ENCODE measurements at places on chromosomes 7 and 10.
A peak's percentile ranks its signal among the peaks of the same experiment; 100 is the strongest.

GRCh38 chr7:19110026-19110730 is 7.3 kb downstream of the TWIST1 start:
- DNase-seq: no peak

DNA sequence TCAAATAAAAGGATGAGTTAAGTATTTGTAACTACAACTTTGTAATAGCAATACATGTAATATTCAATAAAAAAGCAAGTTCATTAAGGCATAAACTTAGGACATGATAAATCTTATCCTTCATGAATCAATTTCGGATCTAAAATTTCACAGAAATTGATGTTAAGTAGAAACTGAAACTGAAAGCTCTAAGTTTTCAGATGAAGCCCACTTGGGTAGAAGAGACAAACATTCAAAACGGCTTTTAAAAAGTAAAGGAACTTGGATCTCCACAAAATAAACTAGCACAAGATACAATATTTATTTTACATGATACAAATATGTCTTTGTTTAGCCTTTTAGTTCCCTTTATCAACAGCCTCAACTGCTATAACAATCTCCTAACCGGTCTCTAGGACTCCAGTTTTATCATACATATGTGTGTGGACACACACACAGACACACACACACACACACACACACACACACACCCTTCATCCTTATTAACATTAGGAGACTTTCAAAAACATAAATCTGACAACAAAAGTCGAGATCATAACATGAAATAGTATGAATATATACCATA is 83.7 kb downstream of the USP6NL start:
- DNase-seq: no peak

- DNase-seq: no peak
Measured at GRCh38 chr7:107049971-107050532, 5.5 kb downstream of the PRKAR2B start.

- no peak for DNase-seq
Measured at GRCh38 chr7:148436571-148436970, 154.0 kb upstream of the C7orf33 start.

DNA sequence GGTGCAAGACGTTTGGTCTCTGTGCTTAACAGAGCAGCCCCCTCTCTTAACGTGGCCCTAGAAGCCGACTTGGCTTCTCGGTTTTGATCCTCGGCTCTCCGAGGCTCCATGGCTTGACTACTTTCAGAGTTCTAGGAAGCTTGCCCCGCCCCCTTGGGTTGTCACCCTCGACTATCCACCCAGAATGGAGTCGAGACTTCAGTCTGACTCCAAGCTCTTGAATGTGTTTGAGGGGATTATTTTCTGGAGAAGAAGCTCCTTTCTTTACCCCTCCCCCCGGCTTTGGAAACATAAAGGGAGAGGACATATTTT is 448 bp downstream of the SEC24C start:
- DNase-seq: no peak

DNA sequence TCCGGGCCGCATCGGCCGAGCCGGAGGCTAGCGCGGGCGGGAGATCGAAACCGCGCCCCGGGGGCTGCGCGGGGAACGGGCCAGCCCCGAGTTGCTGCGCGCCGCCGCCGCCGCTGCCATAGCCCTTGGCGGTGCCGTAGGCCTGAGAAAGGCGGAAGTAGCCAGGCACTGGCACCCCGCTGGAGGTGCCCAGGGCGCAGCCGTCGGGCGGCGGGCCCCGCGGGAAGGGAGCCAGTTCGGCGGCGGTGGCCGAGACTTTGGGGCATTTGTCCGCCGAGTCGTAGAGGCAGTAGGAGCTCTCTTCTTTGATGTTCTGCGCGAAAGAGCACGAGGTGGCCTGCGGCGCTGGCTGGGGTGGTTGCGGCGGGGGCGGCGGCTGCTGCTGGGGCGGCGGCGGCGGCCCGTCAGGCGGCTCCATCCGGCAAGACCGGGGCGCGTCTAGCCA is 587 bp downstream of the HOXA10 start:
- DNase-seq: no peak

GRCh38 chr7:129067943-129068548 is 13.1 kb upstream of the TNPO3 start:
- no peak for DNase-seq

DNA sequence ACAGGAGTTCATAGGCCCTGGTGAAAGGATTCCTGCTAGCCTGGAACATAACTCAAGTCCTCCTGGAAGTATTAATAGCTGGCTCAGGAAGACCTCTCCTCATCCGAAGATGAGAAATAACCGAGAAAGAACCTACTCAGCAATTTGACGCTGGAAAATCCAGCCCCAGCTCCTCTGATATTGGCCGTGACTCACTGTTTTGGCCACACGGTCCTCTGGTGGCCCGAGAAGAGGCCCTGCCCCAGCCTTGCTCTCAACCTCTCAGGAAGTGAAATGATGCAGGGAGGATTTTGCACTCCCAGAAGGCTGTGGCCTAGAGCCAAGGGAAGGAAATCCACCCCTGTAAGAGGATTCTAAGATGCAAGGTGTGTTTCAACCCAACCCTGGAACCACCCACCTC is 121.6 kb downstream of the MTPAP start:
- DNase-seq: no peak

DNA sequence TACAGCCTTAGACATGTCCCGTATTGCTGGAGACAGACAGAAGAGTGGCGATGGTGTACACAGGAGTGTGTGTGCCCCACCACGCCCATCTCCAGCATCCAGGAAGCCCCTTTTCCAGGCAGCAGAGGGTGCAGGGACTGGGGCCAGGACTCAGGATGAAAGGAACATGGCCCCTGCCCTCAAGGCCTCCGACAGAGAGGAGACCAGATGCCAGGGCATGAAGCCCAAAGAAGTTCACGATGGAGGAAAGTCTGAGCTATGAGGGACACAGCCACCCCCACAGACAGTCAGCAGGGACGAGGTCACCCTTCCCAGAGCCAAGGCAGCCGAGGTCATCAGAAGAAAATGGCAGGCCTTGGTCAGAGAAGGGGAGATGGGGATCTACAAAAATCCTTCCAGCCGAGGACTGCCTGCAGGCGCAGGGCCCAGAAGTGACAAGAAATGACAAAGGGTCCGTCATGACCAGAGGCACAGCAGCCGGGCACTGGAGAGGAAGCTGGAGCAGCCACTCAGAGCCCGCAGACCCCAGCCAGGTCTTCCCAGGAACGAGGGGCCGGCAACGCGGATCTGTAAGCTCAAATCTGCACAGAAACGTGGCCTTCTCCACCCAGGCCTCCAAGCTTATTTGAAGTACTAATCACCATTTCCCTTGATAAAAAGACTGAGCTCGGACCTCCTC is 78.7 kb upstream of the PPP2R2D start:
- no peak for DNase-seq

GRCh38 chr7:41925946-41926345 is 223.1 kb upstream of the INHBA start:
- DNase-seq: no peak

- DNase-seq: no peak
Measured at GRCh38 chr10:94583124-94583523, 37.5 kb downstream of the HELLS start.

- no peak for DNase-seq
Measured at GRCh38 chr10:5206799-5207198, 10.2 kb downstream of the AKR1C4 start.

DNA sequence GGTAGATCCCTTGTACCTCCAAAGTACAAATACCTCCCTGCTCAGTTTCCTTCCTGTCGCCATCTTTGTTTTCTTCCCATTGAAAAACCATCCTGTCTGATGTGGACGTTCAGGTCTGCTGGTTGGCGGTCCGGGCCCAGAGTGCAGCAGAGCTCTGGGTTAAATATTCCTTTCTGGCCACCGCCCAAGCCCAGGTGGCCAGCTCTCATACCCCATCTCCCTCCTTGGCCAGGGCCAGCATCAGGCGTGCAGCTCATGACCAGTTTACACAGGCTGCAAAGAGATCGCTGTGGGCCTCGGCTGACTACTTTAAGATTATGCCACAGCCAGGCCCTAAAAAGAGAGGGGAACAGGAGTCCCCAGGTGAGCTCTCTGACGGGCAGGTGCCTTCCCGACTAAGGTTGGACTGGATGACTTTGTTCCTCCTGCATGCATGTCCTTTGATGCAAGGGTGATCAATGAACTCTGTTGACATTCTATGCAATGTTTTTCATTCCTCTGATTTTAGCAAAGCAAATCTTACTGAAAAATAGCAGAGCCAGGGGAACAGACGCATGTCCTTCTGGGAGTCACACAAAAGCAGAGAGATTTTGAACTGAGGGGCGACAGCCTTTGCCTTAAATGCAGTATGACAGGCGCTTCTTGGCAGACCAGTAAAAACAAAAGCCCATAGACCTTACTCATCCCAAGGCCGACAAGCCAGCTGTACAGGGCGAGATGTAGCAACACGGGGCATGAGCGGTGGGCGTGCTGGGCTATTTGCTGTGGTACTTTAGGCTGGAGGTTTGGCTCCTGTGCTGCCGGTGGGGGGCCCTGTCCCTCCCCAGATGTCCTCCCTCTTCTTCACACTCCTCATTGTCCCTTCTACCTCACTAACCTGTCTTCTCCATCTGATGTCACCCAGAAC is 33.3 kb upstream of the SH2B2 start:
- no peak for DNase-seq

GRCh38 chr7:2093843-2094220 is 138.9 kb downstream of the MAD1L1 start:
- no peak for DNase-seq

- no peak for DNase-seq
Measured at GRCh38 chr10:130744631-130745030, 566.9 kb downstream of the TCERG1L start.

GRCh38 chr10:102791754-102792395 is 45.3 kb downstream of the CYP17A1 start:
- DNase-seq: no peak

DNA sequence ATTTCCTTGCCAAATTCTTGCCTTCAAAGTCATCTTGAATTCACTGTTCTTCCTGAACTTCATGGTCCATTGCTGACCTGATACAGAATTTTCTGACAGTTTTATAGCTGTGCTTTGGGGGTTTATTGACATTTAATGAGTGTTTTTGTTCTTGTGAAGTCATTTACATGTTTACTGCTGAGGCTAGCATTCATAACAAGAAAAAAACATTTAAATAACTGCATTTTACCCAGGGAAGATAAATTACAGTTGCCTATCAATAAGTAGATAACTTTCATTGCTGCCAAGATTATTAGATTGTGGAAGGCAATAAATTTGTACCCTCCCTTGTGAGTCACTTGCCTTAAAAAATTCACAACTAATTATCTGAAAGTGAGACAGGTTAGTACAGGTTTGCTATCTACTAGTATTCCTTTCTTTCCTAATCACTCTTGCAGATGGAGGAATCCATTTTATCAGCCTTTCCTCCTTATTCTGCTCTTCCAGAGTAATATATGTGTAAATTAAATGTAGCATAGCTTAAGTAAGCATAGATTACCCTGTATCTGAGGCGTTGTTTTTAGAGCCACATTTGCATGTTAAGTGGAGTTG is 178.4 kb downstream of the EXOC4 start:
- DNase-seq: no peak

DNA sequence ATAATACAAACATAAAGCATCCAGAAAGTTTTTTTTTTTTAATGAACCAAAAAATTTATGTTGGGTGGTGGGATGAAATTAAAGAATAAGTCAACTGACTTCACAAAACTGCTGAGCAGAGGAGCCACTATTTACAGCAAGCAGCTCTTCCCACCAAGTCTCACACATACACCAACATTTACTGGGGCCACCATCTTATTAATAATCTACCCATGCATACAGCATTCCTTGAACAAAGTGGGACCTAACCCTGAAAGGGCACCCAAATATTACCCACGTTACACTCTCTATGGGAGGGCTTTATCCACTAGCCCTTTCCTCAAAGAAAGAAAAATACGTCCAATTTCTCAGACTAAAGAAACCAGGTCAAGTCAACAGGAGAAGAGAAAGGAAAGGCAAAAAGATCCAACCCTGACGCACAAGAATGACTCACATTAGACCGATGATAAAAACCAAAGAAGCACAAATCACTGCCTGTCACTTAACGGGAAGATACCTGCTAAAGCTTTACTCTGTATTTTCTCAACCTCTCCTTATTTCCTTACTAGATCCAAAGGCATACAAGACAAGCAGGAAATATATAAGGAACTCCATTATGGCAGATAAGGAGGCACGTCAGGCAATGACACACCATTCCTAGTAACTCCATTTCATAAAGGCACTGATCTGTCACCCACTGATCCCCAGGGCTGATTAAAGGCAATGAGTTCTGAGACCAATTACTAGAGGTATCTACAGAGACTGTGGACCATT is 141.8 kb upstream of the ASAH2 start:
- no peak for DNase-seq

- peak; percentile 94 for DNase-seq
Measured at GRCh38 chr10:75209921-75210281, 695 bp upstream of the VDAC2 start.

GRCh38 chr7:147579148-147579547 is 1011.4 kb upstream of the C7orf33 start:
- DNase-seq: no peak

- no peak for DNase-seq
Measured at GRCh38 chr10:49414496-49414895, 18.6 kb upstream of the DRGX start.

DNA sequence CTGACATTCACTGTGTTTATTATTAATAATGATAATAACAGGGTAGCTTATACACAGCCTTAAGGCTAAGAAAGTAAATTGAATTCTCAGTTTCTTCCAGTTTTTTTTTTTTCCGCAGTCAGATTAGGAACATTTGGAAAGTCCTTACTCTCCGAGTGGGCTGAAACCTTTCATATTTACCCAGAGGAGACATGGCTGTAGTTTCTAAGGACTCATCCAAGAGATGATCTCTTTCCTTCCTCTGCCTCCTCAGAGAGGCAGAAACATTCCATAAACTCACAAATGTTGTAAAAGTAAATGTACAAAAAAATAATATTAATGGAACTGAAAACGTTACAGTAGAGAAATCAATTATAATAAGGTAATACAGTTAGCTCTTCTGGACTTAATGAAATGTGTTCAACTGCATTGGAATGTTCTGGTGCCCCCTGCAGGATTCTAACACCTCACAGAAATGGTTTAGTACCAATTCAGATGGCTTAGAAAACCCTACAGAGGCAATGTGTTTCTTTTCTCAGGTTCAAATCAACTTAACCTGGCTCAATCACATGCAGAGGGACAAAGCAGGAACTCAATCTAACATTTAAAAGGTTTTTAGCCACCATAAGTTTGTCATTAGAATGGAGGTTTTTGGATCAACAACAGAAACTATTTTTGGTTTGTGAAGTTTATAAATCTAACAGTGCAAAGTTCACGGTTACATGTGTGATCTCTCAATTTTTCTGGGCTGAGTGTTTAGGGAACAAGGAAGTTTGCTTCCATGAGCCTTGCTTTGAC is 71.7 kb downstream of the ICA1 start:
- peak; percentile 70 for DNase-seq

DNA sequence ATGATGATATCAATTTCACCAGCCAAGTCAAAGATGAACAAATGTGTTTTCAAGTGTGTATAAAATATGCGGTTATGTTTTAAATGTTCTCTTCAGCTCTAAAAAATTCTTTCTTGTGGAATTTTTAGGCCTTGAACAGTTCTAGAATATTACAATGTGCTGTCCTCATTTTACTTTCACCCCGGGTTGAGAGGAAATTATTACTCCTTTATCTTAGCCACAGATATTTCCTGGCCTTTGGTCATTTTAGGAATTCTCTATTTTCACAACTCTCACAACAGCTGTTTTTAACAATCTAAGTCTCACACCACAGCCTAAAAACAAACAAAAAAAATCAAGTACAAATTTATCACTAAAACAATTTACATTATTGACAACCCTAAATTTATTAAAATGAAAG is 112.2 kb upstream of the HGF start:
- no peak for DNase-seq

All from kidney (tissue), 22 donors.